Common myeloid progenitor, CD34-positive (primary cell): ENCODE measurements at places on chromosomes 2 and 18.

GRCh38 chr18:62450175-62450545 lies 72.7 kb upstream of the ZCCHC2 start:
- DNase-seq = peak; percentile 46

GRCh38 chr2:174023591-174024523 lies 58.7 kb upstream of the SP3 start:
- DNase-seq = no peak

DNA sequence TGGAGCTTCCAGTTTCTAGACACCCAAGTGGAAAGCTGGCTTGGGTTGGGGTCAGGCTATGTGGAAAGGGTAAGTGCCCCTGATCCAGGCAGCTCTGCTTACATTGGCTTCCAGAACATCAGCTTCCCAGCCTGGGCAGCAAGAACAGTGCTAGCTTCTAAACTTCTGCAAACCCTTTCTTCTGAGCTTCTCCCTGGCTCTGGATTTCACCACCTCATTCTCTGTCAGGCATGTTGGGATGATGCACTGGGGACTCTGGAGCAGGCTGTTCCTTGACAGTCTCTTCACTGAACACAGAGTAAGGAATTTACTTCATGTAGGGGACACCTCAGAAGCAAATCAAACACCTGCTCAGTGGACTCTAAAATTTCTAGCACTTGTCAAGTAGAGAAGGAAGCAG lies 72.8 kb downstream of the LYPD1 start:
- DNase-seq = no peak

DNA sequence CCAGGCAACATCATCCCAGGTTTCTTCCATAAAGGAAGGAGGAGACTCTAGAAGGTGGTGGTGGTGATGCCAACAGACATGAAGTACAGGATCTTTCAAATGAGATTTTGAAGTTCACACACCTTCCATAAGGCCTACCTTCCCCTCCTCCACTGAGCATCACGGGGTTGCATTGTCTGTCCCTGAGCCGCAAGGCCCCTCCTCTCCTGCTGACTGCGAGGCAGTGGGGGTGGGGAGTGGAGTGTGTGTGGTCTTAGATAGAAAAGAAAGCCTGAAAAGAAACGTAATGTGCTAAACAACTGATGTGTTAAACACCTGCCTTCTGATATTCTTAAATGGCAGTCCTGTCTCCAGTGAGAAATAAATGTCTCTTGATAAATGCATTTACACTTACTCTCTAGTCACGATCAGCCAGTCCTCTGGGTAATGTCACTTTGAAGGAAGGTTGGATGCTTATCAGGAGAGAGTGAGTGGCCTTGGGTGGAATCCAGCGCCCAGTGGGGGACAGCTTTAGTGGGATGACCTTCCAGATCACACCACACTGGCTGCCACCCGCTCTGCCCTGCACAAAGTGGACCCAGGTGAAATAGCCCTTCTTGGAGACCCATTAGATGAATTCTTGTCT lies 5.5 kb upstream of the SCYGR5 start:
- DNase-seq = no peak

- DNase-seq = no peak
These were observed 34.0 kb upstream of the IL37 start for GRCh38 chr2:112876971-112877361.
